ENCODE measurements at places on chromosomes 1 and 21.
A peak's percentile ranks its signal among the peaks of the same experiment; 100 is the strongest.

DNA sequence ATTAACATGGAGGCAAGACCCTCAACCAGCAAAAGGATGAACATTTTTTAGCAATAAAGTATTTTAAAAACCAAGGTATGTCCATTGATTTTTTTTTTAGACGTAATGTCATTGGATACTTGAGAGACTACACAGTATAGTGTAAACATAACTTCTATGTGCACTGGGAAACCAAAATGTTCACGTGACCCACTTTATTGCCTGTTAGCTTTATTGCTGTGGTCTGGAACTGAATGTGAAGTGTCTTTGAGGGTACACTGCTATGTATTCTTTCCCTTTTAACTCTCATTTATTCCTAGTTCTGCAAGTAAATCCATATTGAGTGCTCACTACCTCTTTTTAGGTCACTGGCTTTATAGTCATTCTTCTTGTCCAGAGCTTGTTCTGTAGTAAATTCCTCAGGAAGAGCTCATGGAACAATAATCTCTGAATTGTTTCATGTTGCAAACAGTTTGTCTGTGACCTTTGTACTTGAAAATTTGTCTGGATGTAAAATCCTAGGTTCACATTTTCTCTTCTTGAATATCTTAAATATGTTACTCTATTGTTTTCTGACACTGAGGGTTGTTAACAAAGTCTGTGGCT lies 20.6 kb downstream of the ABCD3 start:
- DNase-seq, result no peak

GRCh38 chr1:51945591-51945990 lies 44.9 kb downstream of the RAB3B start:
- DNase-seq, result no peak

GRCh38 chr1:43058545-43059360 lies 100.1 kb upstream of the SLC2A1 start:
- DNase-seq, result no peak

DNA sequence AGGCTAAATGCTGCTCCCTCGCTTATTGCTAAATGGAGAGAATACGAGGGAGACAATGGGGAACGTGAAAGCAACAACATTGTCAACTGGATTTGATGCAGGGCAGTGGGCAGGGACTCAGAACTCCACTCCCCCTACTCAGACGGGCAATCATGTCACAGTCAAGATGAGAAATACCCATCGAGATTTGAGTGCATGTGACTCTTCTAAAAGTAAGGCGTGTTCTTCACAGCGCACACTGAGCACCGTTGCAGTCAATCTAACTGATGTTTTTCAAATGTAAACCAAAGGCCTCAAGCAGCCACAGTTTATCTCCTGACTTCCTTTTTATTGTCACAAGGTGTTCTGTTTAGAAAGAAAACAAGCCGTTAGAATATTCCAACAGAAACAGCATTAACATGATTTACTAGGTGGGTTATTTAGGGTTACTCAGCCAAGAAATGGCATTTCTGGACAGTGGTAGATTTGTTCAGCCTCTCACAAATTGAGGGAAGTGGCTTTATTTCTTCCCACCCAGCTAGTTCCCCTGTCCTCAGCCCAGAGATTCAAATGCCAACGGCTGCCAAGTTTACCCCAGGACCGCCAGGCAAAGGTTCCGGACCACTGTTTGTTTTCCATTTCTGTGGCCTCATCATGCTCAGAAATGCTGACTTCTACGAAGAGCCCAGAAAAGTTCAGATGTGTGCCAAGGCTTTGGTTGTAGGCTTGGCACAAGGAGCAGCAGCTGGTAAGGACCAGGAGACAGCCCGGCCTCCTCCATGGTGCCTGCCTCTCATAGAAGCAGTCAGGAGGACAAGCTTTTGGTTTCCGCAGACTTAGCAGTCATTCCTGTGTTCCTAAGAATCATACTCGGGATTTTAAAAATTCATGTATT lies 171.4 kb downstream of the KIF26B start:
- no peak for DNase-seq

GRCh38 chr1:174157157-174157806 lies 2.0 kb upstream of the RABGAP1L start:
- DNase-seq, result peak; percentile 37

DNA sequence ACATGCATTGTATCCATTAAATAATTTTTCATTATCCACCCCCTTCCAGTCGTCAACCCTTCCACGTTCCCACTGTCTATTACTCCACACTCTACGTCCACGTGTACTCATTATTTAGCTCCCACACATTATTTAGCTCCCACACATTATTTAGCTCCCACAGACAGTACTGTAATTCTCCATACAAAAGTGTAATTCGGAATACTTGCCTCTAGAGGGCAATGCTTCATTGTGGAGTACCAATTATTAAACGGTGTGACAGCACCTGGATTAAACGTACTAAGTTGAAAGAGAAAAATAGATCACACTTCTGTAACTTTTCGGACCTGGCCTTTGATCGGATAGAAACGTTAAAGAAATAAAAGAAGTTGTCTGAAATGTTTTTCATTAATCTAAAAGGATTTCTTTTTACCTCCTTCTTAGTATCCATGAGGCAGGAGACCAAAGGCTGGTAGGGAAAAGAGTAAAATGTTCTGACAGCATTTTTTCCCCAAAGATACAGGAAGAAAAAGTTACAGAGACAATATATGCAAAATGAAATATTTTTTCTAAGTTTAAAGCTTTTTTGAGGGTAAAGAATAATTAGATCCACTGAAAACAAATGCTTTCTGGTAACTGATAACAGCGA lies 99.2 kb downstream of the LHX8 start:
- DNase-seq, result peak; percentile 57

DNA sequence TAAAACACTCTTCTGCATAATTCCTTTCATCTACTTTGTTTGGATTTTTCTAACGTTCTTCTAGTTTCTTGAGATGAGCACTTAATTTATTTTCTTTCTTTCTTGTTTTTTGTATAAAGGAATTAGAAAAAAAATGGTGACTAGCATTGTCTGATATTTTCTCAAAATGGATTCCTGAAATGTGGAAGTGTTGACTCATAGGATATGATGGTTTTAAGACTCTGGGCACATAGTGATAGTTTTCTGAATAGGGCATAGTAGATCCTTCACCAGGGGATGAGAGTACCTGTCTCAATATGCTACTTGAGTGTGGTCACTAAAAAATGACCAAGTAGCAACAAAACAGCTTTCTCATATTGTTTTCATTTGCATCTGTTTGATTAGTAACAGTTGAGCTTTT lies 100.9 kb downstream of the PEX14 start:
- no peak for DNase-seq

- DNase-seq, result no peak
These were observed 11.4 kb downstream of the KCNJ15 start for GRCh38 chr21:38267991-38268863.

GRCh38 chr1:81729239-81729638 lies 71.5 kb upstream of the ADGRL2 start:
- no peak for DNase-seq

GRCh38 chr1:159468321-159468720 lies 28.8 kb downstream of the OR10J1 start:
- no peak for DNase-seq

DNA sequence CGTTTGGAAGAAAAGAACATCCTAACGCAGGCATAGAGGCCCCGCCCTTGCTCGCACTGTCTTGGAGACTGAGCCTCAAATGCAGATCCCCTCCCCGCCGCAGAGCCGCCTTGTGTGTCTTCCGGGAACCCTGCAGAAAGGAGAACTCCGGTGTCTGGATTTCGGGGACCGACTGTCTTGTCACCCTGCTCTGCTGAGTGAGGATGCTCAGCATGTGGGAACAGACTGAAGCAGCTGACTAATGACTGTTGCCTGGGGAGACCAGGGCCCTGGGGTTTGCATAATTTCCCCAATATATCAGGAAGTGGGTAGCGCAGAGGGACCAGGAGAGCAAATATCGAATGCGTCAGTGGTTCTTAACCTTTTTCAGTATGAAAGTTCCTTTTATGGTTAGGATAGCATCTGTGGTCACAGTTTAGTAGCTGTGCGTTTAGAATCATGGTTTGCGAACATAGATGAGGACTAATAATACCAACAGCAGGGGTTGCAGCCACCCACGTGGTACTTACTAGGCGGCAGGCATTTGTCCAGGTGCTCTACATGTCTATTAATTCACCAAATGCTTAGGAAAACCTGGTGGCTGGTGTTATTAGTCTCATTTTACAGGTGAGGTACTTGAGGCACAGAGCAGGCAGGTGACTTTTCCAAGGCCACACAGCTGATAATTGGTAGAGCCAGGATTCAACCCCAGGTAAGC lies 14.3 kb downstream of the GPR137B start:
- peak; percentile 84 for DNase-seq

DNA sequence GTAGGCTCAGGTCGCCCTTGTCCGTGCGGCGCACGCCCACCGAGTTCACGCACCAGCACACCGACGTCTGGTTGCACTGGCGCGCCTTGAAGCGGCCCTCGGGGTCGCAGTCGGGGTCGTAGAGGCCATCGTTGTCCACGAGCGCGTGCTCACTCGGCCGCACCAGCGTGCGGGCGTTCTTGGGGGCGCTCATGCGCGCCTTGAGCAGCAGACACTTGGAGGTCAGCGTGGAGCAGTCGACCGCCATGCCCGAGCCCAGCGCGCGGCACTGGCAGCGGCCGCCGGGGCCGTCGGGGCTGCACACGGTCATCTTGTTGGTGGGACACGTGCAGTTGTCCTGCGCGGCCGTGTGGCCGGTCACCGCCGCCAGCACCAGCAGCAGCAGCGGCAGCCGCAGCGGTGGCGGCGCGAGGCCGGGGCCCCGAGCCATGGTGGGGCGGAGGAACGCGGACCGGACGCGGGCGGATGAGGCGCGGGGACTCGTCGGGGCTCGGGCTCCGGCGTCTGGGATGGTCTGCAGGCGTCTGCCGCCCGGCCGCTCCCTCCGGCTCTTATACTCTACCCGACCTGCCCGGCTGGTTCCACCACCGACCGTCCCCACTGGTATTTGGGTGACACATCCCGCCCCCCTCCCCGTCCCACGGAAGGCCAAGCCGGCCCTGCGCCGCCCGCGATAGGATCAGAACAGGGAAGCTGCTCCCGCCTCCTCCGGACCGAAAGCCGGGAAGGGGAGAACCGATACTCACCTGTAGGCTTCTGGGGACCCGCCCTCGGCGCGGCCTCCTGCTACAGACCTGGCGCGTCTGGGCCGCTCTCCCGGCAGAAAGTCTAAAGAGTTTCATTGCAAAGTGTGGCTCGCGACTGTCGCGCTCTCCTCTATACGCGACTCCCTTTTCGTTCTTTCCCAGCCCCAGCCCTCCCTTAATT lies at the start of gene TACSTD2:
TACSTD2 (minus strand) TSS at position 526 of the 927 bp plus-strand sequence; CDS start at position 430, 96 bp downstream.
- DNase-seq, result peak; percentile 42

- DNase-seq, result no peak
These were observed 36.2 kb upstream of the ZNF362 start for GRCh38 chr1:33219886-33220661.

GRCh38 chr1:26017606-26018005 lies 4.0 kb upstream of the EXTL1 start:
- no peak for DNase-seq

- DNase-seq, result no peak
These were observed 51.4 kb downstream of the ATP1A1 start for GRCh38 chr1:116424438-116424837.

DNA sequence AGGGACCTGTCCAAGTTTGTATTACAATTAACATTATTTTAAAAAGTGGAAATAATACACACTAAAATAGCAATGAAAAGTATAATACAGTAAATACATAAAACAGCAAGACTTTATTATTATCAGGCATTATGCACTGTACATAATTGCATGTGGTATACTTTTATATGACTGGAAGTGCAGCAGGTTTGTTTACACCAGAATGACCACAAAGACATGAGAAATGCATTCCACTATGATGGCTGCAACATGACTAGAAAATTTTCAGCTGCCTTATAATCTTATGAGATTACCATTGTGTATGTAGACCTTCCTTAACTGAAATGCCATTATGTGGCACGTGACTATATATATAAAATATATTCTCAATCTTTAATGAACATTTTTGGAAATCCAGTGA lies 1699.6 kb downstream of the KCNT2 start:
- DNase-seq, result no peak

DNA sequence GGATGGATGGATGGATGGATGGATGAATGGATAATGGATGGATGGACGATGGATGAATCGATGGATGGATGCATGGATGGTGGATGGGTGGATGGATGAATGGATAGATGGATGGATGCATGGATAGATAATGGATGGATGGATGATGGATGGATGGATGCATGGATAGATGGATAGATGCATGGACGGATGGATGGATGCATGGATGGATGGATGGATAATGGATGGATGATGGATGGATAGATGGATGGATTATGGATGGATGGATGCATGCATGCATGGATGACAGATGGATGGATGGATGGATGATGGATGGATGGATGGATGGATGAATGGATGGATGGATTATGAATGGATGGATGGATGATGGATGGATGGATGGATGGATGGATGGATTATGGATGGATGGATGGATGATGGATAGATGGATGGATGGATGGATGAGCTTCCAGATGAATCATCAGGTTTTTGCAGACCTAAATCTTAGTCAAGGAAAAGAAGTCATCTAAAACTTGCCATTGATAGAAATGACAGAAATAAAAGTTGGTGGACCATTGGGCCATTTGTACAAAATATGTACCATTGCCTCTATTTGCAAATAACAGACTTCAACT lies 175.4 kb upstream of the KLHDC7A start:
- no peak for DNase-seq

DNA sequence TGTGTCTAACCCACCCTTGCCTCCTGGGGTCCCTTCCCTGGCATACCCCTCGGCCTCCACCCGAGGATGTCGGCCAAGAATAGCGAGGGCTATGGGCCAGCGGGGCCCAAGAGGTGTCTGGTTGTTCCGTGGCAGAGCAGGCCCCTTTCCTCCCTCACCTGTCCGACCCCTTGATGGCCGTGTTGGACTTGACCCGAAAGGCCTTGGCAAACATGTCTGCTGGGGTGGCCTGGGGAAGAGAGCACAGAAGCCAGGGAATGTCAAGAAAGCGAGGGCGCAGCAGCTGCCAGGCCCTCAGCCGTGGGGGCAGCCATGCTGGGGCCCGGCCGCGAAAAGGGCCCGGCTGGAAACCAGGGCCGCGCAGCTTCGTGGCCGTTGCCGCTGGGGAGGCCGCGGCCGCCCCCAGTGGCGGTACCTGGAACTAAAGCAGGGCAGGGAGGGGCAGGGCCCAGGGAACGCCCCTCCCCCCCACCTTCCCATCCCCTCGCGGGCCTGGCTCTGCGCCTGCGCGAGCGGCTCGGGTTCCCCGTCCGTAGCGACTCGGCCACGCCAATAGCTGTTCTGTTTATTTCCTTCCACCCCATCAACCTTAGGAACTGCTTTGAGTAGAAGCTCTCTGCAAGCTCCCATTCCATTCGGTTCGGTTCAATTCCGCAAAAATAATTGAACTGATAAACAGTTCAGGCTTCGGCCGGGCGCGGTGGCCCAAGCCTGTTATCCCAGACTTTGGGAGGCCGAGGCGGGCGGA lies at the start of gene EIF2D:
EIF2D (minus strand) TSS at position 337 of the 748 bp plus-strand sequence; CDS start at position 214, 123 bp downstream.
- peak; percentile 96 for DNase-seq

Data from B cell (primary cell).